Activated T-helper 17 cell treated with anti-CD3 and anti-CD28 coated beads, Interleukin-2, amount 50 U/mL, for 72 hours (primary cell): ENCODE measurements at places on chromosomes 5 and 9. TPM values are rescaled to one million over a fixed set of nuclear protein-coding genes. Genes with fewer than 3 reads are reported as not detected.

DNA sequence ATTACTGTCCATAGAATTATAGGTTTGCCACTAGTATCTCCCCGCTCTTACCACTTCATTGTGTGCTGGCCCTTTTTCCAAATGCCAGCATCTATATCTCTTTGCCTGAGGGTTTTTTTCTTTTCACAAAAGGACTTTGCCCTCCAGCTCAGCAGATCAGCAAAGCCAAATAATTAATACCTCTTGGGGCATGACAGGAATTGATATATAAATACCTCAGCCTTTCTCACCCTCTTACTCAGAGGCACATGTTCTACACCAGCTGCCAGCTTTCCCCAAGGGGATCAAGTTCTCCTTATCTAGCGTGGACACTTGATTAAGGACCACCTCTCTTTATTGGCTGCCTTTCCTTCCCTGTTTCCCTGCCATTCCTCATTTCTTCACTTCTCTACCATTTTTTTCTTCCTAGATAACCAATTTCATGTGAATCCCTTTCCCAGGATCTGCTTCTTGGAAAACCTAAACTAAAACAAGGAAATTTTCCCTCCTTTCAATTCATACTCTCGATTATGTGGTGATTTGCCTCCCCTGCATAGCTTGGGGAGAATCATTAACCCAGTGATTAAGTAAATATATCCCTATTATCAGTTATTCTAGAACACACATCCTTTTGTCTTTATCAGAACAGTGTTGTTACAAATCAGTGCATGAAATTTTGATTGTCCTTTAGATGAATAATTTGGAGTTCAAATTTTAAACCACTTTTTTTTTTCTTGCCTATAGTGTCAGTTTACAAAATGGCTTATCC lies 6.9 kb upstream of the NUDT12 start:
- no peaks in the 10 kb centered on the region for H3K4me1 ChIP-seq
- no peaks in the 10 kb centered on the region for H3K36me3 ChIP-seq
- H3K27me3 ChIP-seq, result peaks cover 11% of the 10 kb centered on the region
- no peak overlapping the region for H3K27ac ChIP-seq

RNF183 gene
- total RNA-seq, result 1.9 TPM

AQP7 gene
- 0.42 TPM for total RNA-seq

DNA sequence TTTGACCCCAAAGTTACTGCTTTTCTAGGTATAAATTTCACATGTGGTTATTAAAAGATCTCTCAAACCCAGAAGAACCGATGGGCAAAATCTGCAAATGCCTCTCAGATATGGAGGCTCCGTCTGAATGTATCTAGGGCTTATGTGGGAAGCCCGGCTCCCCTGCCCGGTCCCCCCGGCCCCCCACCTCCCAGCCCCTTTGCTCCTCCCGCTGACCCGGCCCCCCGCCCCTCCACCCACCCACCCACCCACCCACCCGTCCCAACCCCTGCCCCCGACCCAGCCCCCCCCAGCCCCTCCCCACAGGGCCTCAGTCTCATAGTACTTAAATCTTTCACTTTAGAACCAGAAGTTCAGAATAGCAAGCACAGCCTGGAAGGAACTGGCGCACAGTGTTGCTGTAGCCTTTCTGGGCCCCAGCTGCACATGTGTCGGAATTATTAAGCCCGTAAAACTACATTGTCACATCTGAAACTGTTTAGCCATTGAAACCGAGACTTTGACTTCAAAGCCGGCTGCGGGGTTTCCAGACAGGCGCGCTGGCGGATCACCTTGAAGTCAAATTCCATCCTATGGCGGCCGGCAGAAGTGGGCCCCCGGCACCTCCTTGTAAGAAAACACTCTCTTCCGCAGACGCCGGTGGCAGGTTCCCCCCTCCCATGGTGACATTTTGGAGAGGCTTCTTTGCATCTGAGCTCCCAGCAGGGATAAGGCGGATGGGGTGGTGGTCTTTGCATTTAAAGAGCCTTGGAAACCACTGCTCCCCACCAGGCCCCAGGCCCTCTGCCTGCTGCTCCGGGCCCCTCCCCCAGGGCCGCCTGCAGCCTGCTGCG lies 12.8 kb downstream of the NKD2 start:
- H3K4me1 ChIP-seq, result no peaks in the 10 kb centered on the region
- ATAC-seq, result peak; percentile 24
- H3K27ac ChIP-seq, result no peak overlapping the region
- H3K27me3 ChIP-seq, result no peaks in the 10 kb centered on the region
- H3K4me3 ChIP-seq, result no peak overlapping the region

- no peaks in the 10 kb centered on the region for H3K4me1 ChIP-seq
- no peak for ATAC-seq
- H3K4me3 ChIP-seq, result no peak overlapping the region
- no peaks in the 10 kb centered on the region for H3K36me3 ChIP-seq
- peaks cover 3% of the 10 kb centered on the region for H3K27me3 ChIP-seq
Measured at GRCh38 chr5:88426441-88426840, 157.8 kb upstream of the TMEM161B start.

GRCh38 chr5:17132444-17133083 lies 84.9 kb upstream of the BASP1 start:
- peaks cover 7% of the 10 kb centered on the region for H3K27me3 ChIP-seq
- H3K36me3 ChIP-seq, result no peaks in the 10 kb centered on the region
- no peak overlapping the region for H3K27ac ChIP-seq
- no peaks in the 10 kb centered on the region for H3K4me1 ChIP-seq

GABRA1 gene
- total RNA-seq, result not detected

- H3K4me3 ChIP-seq, result no peak overlapping the region
- no peak for ATAC-seq
- H3K27me3 ChIP-seq, result no peaks in the 10 kb centered on the region
- peaks cover 13% of the 10 kb centered on the region for H3K4me1 ChIP-seq
- no peaks in the 10 kb centered on the region for H3K36me3 ChIP-seq
Measured at GRCh38 chr5:83343299-83343698, 128.2 kb upstream of the VCAN start.

SH3PXD2B gene
- total RNA-seq, result 0.08 TPM
